ENCODE measurements at places on chromosomes 3 and 15.

GRCh38 chr3:46860017-46860809, 3.0 kb downstream of the MYL3 start:
- DNase-seq, result no peak

DNA sequence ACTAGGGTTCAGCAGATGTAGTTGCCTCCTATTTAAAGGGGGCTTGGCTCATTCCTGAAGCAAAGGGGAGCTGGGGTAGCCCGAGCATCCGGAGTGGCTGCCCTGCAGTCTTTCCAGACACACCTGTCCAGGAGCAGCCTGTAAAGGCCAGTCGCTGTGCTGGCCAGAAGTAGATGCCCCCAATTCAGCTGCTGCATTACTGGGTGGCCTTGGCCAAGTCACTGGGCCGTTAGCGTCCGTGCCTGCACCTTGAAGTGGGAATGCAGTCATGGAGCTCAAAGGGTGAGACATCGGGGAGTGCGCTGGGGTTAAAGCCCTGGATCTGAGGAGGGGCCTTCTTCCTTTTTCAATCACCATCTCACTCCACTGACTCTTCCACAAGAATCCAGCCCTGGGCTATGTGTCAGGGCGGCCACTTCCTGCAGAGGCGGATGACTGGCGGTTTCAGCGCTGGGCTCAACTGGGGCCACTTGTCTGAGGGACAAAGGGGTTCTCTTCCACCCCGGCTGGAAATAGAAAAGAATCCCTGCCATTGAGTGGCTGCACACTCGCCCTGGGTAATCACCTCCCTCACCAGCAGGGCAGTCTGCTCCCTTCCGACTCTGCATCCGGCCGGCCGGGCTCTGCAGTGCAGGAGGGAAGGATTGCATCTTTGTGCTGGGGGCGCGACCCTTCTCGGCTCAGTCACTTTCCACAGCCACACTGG, 11.8 kb downstream of the ALDH1A3 start:
- no peak for DNase-seq

GRCh38 chr3:197001106-197001971, 28.3 kb downstream of the MELTF start:
- DNase-seq, result no peak

- no peak for DNase-seq
These were observed 28.4 kb downstream of the ADCY5 start for GRCh38 chr3:123420416-123420968.

DNA sequence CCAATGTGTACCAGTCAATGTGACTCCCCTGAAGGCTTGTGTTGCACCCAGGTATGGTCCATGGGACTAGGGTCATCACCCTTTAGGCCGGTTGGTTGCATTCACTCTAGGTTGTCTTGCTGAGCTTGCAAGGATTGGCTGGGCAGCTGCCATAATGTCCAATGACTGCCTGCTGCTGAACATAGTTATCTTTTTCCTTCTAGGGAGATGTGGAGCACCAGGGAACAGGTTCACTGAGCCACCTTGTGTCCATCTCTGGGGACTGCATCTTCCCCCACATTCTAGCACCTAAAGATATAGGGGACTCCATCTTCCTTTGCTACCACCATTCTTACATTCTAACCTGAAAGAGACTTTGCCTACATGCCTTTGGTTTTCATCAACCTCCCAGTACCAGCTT, 580.4 kb upstream of the TBL1XR1 start:
- peak; percentile 47 for DNase-seq

DNA sequence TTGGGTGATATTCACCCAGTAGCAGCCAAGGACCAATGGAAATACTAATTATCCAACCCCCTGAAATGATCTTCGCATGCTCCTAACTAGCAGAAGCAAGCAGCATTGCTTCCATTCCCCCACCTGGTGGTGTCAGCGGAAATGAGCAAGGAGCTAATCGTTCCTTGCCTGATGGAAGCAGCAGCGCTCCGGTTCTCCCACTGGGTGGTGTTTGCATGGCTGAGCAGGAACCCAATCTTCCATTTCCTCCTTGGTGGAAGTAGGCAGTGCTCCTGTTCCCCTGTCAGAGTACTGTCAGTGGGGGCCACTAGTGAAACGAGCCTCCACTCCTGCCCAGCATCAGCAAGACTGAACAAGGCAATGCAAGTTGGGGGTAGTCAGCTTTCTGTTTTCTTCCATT, 311.5 kb downstream of the CACNA2D3 start:
- no peak for DNase-seq

- DNase-seq, result no peak
These were observed 128.3 kb downstream of the LIPC start for GRCh38 chr15:58559904-58560588.

GRCh38 chr3:169172535-169172934, 491.0 kb downstream of the MECOM start:
- DNase-seq, result no peak

DNA sequence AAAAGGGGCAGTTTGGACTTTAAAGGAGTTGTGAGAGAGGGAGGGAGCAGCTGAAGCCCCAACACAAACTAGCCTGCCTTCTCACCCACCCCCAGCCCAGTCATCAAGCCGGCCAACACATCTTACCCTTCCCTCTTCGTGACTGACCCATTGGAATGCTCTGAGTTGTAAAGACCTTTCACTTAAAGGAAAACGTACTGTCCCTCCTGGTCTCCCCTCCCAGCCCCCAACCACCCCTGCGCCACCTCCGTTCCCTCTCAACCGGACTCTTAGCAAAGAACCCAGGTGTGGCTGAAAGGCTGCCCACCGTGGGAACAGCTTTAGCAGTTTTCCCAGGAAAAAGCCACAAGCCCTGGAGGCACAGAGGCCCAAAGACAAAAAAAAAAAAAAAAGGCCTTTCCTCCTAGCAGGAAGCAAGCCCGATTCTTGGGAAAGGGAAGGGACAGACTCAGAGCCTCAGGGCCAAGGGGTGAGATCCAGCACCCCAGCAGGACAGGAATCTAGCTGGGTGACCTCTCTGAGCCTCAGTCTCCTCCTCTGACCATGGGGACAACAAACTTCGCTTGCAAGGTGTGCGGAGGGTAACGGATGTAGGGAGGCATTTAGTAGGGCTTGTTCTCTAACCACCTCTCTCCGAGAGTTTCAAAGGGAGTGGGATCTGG, 2.4 kb downstream of the CYP11A1 start:
- no peak for DNase-seq

- no peak for DNase-seq
These were observed 56.0 kb upstream of the SPPL2A start for GRCh38 chr15:50821476-50821875.

- no peak for DNase-seq
These were observed 721.5 kb upstream of the GOLIM4 start for GRCh38 chr3:168817177-168817576.

GRCh38 chr15:85913461-85913860, 118.7 kb upstream of the KLHL25 start:
- DNase-seq, result peak; percentile 93

- no peak for DNase-seq
These were observed 45.0 kb downstream of the SUCNR1 start for GRCh38 chr3:151918253-151919029.

GRCh38 chr3:46368569-46368968, 2.2 kb upstream of the CCR5 start:
- DNase-seq, result no peak

DNA sequence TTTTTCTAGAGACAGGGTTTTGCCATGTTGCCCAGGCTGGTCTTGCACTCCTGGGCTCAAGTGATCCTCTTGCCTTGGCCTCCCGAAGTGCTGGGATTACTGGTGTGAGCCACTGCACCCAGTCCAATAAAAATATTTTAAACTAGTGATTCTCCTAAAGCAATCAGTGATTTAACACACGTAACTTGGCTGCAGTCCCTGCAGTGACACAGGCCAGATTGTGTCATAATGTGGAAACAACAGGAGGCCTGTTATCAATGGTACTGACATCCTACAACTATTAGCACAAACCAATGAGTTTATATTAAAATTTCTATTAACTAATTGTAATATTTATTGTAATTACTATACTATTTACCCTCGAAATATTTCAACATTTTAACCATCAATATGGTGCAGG, 1.6 kb upstream of the SEC61A1 start:
- DNase-seq, result no peak

GRCh38 chr3:196969134-196969659, 564 bp upstream of the PIGZ start:
- no peak for DNase-seq

- DNase-seq, result no peak
These were observed 40.9 kb downstream of the CBLB start for GRCh38 chr3:105827959-105828358.

GRCh38 chr3:106332884-106333283, 464.1 kb upstream of the CBLB start:
- no peak for DNase-seq

DNA sequence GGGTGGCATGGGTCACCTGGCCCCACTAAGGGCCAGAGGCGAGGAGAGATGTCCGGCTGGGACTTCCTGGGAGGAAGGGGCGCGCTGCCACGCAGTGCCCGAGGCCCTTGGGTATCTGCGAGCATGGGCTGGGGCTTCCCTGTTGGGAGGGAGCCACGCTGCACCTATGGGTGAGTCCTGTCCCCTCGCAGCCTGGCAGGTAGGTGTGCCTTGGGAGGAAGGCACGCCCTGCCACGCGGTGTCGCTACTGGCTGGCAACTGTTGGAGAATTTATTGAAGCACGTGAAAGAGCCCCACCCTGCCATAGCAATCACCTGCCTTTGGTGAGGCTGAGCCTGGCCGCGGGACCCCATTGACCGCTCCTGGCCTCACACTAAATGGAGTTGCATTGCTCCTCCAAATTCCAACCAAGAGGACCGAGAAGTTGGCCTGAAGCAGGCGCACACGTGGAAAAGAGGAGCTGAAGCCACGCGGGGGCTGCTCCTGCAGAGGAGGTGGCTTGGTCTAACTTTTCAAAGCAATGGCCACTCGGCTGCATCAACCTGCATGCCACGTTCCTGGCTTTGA, 134.2 kb downstream of the TJP1 start:
- no peak for DNase-seq

DNA sequence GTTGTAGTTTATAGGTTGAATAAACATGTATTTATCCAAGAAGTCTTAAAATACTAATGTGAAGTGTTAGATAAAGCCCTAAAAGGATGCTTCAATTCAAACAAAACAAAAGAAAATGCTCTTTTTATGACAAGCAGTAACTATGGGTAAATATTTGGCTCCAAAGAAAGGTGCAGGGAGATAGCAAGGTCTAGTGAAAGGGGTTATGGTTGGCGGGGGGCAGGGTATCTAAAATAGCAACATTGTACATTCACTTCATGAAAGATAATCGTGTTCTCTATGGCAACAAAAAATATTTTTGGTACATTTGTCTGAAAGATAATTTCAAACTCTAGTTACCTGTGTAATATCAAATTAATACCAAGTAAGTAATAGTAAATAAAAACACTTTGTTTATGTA, 149.5 kb downstream of the FGF12 start:
- DNase-seq, result no peak

DNA sequence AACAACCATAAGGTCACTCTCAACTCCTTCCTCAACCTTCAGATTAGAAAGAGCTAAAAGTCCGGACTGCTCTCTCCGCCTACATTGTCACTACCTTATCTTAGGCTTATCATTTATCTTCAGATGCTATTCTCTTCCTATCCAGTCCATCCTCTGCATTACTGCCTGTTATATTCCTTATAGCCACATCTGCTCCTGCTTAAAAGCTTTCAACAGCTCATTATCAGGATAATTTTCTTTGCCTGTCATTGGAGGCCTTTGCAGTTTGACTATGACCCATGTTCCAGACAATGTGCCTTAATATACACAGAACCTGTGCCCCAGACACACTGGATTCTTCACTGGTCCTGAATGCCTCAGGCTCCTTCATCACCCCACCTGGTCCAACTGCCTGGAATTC, 184.1 kb upstream of the SETMAR start:
- DNase-seq, result no peak

GRCh38 chr3:66363148-66363547, 137.7 kb downstream of the LRIG1 start:
- DNase-seq, result no peak

GRCh38 chr3:73459711-73460110, 165.0 kb downstream of the PDZRN3 start:
- no peak for DNase-seq

GRCh38 chr3:9172851-9173321, 76.6 kb downstream of the SRGAP3 start:
- DNase-seq, result no peak

GRCh38 chr3:59653405-59654122, 603.7 kb upstream of the CFAP20DC start:
- DNase-seq, result no peak

DNA sequence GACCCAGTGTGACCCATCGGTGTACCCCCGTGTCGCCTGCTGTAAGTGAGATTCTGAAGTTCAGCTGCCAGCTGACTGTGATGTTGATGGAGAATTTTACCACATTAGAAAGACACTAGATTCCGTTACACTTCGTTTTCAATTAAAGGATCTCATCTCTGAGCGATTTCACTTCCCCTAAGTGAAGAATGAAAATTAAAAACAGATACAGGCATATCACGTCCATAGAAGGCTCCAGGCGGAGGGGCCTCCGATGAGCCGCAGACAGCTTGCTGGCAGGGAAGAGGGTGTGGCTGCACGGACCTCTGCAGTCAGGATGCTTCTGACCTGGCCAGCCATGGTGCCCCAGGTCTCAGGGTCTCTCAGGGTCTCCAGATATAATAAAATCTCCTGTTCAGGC, 6.6 kb upstream of the CPN2 start:
- no peak for DNase-seq

GRCh38 chr15:70066447-70066846, 31.3 kb downstream of the TLE3 start:
- no peak for DNase-seq

DNA sequence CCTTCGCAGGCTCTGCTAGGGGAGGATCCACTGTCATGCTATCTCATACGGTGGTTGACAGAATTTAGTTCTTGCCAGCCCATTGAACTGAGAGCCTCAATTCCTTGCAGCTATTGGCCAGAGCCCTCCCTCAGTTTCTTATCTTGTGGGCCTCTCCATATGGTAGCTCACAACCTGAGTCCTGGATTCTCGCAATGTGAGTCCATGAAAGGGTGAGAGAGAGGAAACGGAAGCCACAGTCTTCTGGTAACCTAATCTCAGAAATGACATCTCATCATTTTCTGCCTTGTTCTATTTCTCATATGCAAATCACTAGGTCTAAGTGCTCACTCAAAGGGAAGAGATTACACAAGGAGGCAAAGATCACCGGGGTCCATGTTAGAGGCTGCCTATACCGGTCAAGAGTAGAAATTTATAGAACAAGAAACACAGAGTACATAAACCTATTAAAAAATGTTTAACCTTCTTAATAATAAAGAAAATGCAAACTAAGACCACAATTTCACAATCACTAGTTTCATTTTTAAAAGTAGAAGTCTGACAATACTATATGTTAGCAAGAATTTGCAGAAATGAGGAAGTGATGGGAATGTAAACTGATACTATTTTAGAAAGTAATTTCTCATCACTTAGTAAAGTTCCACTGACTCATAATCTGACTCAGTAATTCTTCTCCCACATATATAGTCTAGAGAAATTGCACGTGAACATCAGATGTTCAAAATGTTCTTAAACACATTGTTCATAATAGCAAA, 378.4 kb upstream of the AGTR1 start:
- DNase-seq, result no peak

- no peak for DNase-seq
These were observed 33.1 kb upstream of the PLA2G4E start for GRCh38 chr15:42053914-42054313.

- no peak for DNase-seq
These were observed 144.8 kb downstream of the NSMCE3 start for GRCh38 chr15:29124581-29125381.
